ENCODE measurements at places on chromosomes 11 and 22. TPM values are rescaled to one million over a fixed set of nuclear protein-coding genes. Genes with fewer than 3 reads are reported as not detected.

Gene RAB39A
- 1.1 TPM for total RNA-seq

Gene ALKBH3
- 40.9 TPM for total RNA-seq

Gene F2
- not detected for total RNA-seq

Gene TEX54
- not detected for total RNA-seq

Gene VSTM5
- total RNA-seq, result not detected

Gene OR4C46
- not detected for total RNA-seq

Gene TBX1
- total RNA-seq, result 9.2 TPM

Gene MAP6
- 13.8 TPM for total RNA-seq

Gene NAV2
- 68.7 TPM for total RNA-seq

DNA sequence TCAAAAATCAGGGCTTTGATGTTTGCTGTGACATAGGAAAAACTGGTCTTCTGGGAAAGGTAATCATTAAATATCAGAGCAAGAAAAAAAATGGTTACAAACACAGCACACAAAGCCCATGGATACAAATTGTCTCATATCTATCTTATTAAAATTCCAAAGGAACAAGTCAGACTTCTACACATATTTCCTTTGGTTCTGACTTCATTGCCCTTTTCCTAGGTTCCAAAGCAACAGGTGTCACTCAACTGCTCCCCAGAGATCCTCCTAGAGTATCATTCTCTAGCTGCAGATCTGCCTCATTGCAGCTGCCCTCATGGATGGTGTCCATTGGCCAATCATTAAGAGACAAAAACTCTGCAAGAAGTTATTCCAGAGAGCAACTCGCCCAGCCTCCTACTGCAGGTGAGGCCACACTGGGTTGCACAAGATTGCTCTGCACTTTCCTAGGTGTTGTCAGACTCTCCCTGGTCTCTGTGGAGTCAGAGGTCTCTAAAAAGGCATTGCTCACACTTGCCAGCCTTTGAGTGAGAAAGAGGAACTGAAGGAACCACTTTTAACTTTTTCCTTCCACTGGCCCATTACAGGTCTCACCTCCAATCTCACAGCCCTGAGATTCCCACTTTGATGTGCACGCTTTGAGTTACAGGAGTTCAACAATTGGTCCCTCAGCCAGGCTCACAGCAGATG lies 5.7 kb downstream of the DRICH1 start:
- DNase-seq, result no peak

DNA sequence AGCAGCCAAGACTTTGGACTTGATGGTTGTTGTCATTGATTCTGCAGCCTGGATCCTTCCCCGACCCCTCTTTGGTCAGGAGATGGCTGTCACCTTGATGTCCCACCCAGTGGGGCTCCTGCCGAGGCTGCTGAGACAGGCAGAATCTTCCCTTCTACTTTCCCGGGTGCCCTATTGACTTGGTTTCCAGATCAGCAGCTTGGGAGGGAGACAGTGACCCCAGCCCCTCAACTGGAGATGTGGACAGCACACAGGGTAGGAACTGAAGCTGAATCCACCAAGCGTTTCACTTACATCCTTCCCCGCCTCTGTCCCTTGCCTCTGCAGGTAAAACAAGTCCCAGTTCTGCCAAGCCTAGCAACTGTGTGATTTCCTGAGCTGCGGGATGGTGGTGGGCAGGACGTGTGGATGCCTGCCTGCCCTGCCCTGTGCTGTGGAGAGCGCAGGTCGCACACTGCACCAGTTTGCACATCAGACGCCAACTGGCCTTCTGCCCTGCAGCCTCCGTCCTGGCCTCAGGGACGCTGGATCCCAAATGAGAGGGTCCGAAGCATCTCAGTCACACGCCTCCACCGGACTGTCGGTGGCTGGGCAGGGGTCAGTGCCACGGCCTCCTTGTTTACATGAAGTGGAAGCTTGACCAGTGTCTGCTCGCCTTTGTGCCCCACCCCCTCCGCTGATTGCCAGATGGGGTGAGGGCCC lies 34.6 kb downstream of the FAM83F start:
- DNase-seq, result no peak

GRCh38 chr11:69053169-69053477 lies 4.4 kb downstream of the TPCN2 start:
- DNase-seq, result no peak

- no peak for DNase-seq
Measured at GRCh38 chr11:112590764-112591163, 330.1 kb upstream of the PLET1 start.

GRCh38 chr11:95277868-95278267 lies 46.9 kb upstream of the SESN3 start:
- no peak for DNase-seq

DNA sequence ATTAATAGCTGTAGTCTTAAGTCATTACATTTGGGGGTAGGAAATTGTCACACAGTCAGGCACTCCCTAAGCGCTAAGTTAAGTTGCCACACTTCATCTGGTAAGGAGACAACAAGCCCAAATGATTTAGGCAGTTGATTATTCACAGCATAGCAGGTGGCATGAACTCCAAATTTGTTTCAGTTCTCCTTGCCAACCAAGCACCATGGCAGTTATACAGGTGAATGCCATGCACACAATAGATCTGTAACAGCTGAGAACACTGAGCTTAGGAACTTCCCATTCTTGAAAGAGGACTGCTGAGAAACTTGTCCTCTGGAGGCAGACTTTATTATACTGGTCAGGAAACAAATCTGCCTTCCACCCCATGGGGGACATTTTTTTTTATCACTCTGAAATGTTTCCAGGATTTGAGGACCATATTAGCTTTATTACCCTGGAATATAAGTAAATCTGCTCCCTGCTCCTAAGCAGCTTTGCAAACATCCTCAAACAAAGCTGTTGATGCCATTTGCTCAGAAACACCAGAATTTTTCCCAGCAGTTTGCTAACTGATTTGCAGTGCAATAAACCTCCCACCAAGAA lies 5.1 kb upstream of the INTS4 start:
- no peak for DNase-seq

GRCh38 chr11:70517988-70518907 lies 119.9 kb downstream of the CTTN start:
- no peak for DNase-seq

GRCh38 chr11:30967579-30967978 lies 381.4 kb upstream of the MPPED2 start:
- DNase-seq, result no peak

GRCh38 chr11:70551351-70552166 lies 153.2 kb downstream of the CTTN start:
- DNase-seq, result no peak

- DNase-seq, result no peak
Measured at GRCh38 chr11:82722231-82722630, 11.4 kb downstream of the FAM181B start.
